ENCODE measurements at places on chromosomes 6 and 20.

- H3K27ac ChIP-seq: no peak overlapping the region
- no peak overlapping the region for H3K4me3 ChIP-seq
- no peaks in the 10 kb centered on the region for H3K36me3 ChIP-seq
- no peaks in the 10 kb centered on the region for H3K27me3 ChIP-seq
- DNase-seq: no peak
- no peaks in the 10 kb centered on the region for H3K4me1 ChIP-seq
Observed at GRCh38 chr20:9613871-9614270, 99.5 kb downstream of the LAMP5 start.

- H3K27me3 ChIP-seq: no peaks in the 10 kb centered on the region
- H3K27ac ChIP-seq: no peak overlapping the region
- no peaks in the 10 kb centered on the region for H3K4me1 ChIP-seq
- DNase-seq: no peak
- H3K4me3 ChIP-seq: no peak overlapping the region
Observed at GRCh38 chr6:111992851-111993250, 61.1 kb upstream of the CCN6 start.

- H3K4me3 ChIP-seq: peak overlapping the region; percentile 20
- DNase-seq: peak; percentile 21
- no peak overlapping the region for H3K27ac ChIP-seq
- H3K4me1 ChIP-seq: peaks cover 5% of the 10 kb centered on the region
- no peaks in the 10 kb centered on the region for H3K27me3 ChIP-seq
Observed at GRCh38 chr20:33915726-33916331, 77.9 kb upstream of the RALY start.

- no peak overlapping the region for H3K27ac ChIP-seq
- H3K36me3 ChIP-seq: no peaks in the 10 kb centered on the region
- H3K4me3 ChIP-seq: no peak overlapping the region
- H3K27me3 ChIP-seq: no peaks in the 10 kb centered on the region
Observed at GRCh38 chr6:117401799-117402198, 23.9 kb downstream of the ROS1 start.

DNA sequence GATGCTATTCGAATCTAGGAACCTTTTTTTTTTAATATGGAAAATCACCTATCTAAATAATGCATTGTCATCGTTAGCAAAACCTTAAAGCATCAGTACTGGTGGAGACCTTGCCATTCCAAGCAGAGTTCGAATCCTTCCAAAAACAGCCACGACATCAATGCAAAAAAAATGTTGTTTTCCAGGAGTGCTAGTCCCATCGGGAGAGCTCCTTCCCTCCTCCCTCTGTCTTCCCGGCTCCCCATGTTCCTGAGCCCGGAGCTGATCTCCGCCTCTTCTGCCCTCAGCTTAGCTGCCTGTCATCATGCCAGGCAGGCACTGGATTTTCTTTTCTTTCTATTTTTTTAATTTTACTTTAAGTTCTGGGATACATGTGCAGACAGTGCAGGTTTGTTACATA lies 153.6 kb upstream of the QKI start:
- no peaks in the 10 kb centered on the region for H3K36me3 ChIP-seq
- no peak overlapping the region for H3K4me3 ChIP-seq
- DNase-seq: no peak
- H3K27ac ChIP-seq: no peak overlapping the region

- H3K27ac ChIP-seq: no peak overlapping the region
- no peak for DNase-seq
- H3K36me3 ChIP-seq: no peaks in the 10 kb centered on the region
Observed at GRCh38 chr6:163802267-163802666, 387.7 kb downstream of the QKI start.

- H3K4me1 ChIP-seq: peaks cover 42% of the 10 kb centered on the region
- no peak overlapping the region for H3K4me3 ChIP-seq
- peak; percentile 79 for DNase-seq
- peaks cover 86% of the 10 kb centered on the region for H3K36me3 ChIP-seq
Observed at GRCh38 chr20:10647471-10647870, 26.3 kb downstream of the JAG1 start.

GRCh38 chr6:139979021-139979725 lies 604.7 kb upstream of the CITED2 start:
- H3K27ac ChIP-seq: peak overlapping the region; percentile 96
- H3K4me1 ChIP-seq: peaks cover 4% of the 10 kb centered on the region
- H3K27me3 ChIP-seq: no peaks in the 10 kb centered on the region
- peaks cover 2% of the 10 kb centered on the region for H3K36me3 ChIP-seq
- H3K4me3 ChIP-seq: no peak overlapping the region
- peak; percentile 26 for DNase-seq

GRCh38 chr6:111306104-111306888 lies 176.7 kb downstream of the REV3L start:
- DNase-seq: no peak
- H3K4me1 ChIP-seq: no peaks in the 10 kb centered on the region
- H3K36me3 ChIP-seq: peaks cover 19% of the 10 kb centered on the region
- no peak overlapping the region for H3K4me3 ChIP-seq
- H3K27ac ChIP-seq: no peak overlapping the region

- H3K4me3 ChIP-seq: no peak overlapping the region
- no peaks in the 10 kb centered on the region for H3K27me3 ChIP-seq
- H3K4me1 ChIP-seq: no peaks in the 10 kb centered on the region
- no peaks in the 10 kb centered on the region for H3K36me3 ChIP-seq
- no peak overlapping the region for H3K27ac ChIP-seq
Observed at GRCh38 chr6:147765541-147765940, 257.1 kb downstream of the SAMD5 start.

- peak; percentile 65 for DNase-seq
- no peak overlapping the region for H3K4me3 ChIP-seq
- H3K27me3 ChIP-seq: no peaks in the 10 kb centered on the region
- no peak overlapping the region for H3K27ac ChIP-seq
- peaks cover 24% of the 10 kb centered on the region for H3K36me3 ChIP-seq
Observed at GRCh38 chr6:43570876-43571441, 4.9 kb downstream of the XPO5 start.

DNA sequence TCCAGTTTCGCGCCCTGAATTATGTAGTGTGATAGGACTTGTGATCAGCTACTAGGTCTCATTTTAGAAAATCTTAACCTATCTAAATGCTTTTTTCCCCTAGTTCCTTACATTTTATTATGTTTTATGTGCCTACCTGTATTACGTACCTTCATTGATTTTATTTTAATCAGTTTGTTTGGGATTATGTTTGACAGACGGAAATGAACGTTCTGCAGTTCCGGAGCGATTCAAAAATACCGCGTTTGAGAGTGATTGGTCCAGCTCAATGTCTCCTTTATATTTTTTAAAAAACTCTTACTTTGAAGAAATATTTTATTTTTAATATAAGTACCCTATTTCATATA lies 114.3 kb upstream of the BTN3A2 start:
- H3K4me3 ChIP-seq: no peak overlapping the region
- no peaks in the 10 kb centered on the region for H3K4me1 ChIP-seq
- H3K36me3 ChIP-seq: no peaks in the 10 kb centered on the region
- H3K27me3 ChIP-seq: no peaks in the 10 kb centered on the region
- DNase-seq: peak; percentile 73

GRCh38 chr6:9116026-9116425 lies 680.7 kb upstream of the SLC35B3 start:
- no peaks in the 10 kb centered on the region for H3K36me3 ChIP-seq
- H3K4me3 ChIP-seq: no peak overlapping the region
- no peaks in the 10 kb centered on the region for H3K27me3 ChIP-seq
- no peak for DNase-seq
- H3K4me1 ChIP-seq: peaks cover 4% of the 10 kb centered on the region

GRCh38 chr20:56930876-56931275 lies 301.8 kb downstream of the TFAP2C start:
- H3K36me3 ChIP-seq: no peaks in the 10 kb centered on the region
- no peak overlapping the region for H3K27ac ChIP-seq
- H3K27me3 ChIP-seq: no peaks in the 10 kb centered on the region
- no peak overlapping the region for H3K4me3 ChIP-seq
- H3K4me1 ChIP-seq: peaks cover 2% of the 10 kb centered on the region

GRCh38 chr6:22783931-22784330 lies 214.6 kb downstream of the HDGFL1 start:
- DNase-seq: no peak
- no peak overlapping the region for H3K27ac ChIP-seq
- H3K4me1 ChIP-seq: no peaks in the 10 kb centered on the region
- no peaks in the 10 kb centered on the region for H3K27me3 ChIP-seq
- no peaks in the 10 kb centered on the region for H3K36me3 ChIP-seq

DNA sequence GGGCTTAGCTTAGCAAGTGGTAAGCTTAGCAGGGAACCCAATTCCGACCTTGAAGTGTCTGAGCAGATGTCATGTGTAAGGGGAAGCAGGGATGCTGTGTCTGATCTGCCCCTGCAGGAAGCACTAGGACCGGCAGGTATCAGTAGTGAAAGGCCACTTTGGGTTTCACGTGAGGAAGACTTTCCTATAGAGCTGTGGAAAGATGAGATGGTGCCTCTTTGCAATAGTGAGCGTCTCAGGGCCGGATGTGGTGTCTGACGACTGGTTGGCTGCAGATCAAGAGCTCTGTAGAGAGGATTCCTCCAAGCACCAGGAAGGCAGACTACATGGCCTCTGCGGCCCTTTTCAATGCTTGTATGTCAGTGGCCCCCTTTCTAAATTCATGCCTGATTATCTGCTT lies 98.3 kb downstream of the TIAM2 start:
- no peaks in the 10 kb centered on the region for H3K27me3 ChIP-seq
- no peak for DNase-seq
- no peaks in the 10 kb centered on the region for H3K36me3 ChIP-seq
- no peak overlapping the region for H3K27ac ChIP-seq

DNA sequence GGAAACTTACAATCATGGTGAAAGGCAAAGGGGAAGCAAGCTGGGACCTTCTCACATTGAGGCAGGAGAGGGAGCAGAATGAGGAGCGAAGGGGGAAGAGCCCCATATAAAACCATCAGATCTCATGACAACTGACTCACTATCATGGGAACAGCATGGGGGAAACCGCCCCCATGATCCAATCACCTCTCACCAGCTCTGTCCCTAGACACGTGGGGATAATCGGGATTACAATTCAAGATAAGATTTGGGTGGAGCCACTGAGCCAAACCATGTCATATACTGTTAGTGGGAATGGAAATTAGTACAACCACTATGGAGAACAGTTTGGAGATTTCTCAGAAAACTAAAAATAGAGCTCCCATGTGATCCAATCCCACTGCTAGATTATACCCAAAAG lies 163.7 kb downstream of the MANEA start:
- H3K27me3 ChIP-seq: no peaks in the 10 kb centered on the region
- H3K4me3 ChIP-seq: no peak overlapping the region
- H3K36me3 ChIP-seq: no peaks in the 10 kb centered on the region
- no peak for DNase-seq
- H3K4me1 ChIP-seq: no peaks in the 10 kb centered on the region
- no peak overlapping the region for H3K27ac ChIP-seq

- no peaks in the 10 kb centered on the region for H3K36me3 ChIP-seq
- DNase-seq: no peak
- H3K4me1 ChIP-seq: no peaks in the 10 kb centered on the region
Observed at GRCh38 chr6:140636271-140636907, 1261.9 kb upstream of the CITED2 start.

DNA sequence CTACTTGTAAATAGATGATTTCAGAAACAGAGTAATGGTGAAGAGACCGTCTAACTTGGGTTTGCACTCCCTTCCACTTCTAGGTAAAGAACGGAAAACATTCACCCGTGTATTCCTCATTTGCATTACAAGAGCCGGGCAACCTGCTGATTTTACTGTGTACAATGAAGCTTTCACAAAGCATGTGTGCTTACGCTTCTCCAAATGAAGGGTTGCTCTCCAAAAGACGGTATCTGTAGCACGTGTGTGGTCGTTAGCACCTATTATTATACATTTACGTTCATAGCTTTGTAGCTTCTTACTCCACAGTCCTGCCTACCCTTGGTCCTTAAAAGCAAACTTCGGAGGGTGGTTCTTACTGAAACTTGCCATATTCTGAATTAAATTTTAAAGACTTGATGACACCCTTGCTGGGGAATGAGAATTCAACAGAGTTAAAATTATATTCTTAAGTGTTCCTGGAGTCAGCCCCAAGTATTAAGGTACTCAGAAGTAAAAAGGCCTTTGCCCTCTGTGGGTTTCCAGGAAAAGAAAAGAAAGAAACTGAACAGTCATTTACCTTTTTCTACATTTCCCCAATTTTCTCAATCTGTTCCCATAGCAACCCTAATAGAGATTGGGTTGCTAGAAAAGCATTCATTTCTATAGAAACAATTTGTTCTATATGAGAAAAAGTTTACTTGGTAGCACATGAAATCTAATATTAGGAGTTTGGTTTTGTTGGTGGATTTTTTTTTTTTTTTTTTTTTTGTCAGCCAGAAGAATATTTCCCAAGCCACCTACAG lies 61.9 kb upstream of the KCNG1 start:
- no peaks in the 10 kb centered on the region for H3K27me3 ChIP-seq
- H3K36me3 ChIP-seq: no peaks in the 10 kb centered on the region
- no peak for DNase-seq
- no peaks in the 10 kb centered on the region for H3K4me1 ChIP-seq
- no peak overlapping the region for H3K27ac ChIP-seq

GRCh38 chr6:144321839-144322591 lies 36.9 kb downstream of the UTRN start:
- H3K36me3 ChIP-seq: no peaks in the 10 kb centered on the region
- no peak overlapping the region for H3K4me3 ChIP-seq
- H3K27ac ChIP-seq: no peak overlapping the region
- H3K4me1 ChIP-seq: no peaks in the 10 kb centered on the region

- no peaks in the 10 kb centered on the region for H3K36me3 ChIP-seq
- no peak overlapping the region for H3K27ac ChIP-seq
- H3K4me3 ChIP-seq: no peak overlapping the region
- no peaks in the 10 kb centered on the region for H3K4me1 ChIP-seq
Observed at GRCh38 chr6:3869632-3870527, 20.7 kb downstream of the FAM50B start.

DNA sequence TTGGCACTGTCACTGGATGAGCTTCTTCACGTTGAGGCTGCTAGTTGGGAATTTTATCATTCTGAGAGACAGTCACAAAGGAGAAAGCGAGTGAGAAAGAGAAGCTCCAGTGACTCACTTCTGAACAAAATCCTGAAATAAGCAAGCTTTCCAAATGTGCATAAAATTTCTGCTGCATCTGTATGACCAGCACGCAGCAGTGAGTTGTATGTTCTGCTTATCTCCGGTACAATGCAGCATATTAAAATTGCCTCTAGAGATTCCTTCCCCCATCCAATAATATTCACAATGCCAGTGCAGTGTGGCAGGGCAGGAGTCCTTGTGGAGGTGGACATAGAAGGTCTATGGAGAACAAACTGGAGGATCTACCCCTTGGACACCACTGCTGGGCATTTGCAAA lies 290.5 kb downstream of the ADGB start:
- H3K36me3 ChIP-seq: no peaks in the 10 kb centered on the region
- H3K4me3 ChIP-seq: no peak overlapping the region
- H3K4me1 ChIP-seq: peaks cover 9% of the 10 kb centered on the region
- H3K27ac ChIP-seq: no peak overlapping the region
- no peak for DNase-seq
- no peaks in the 10 kb centered on the region for H3K27me3 ChIP-seq

GRCh38 chr20:37904008-37904642 lies 1.2 kb downstream of the VSTM2L start:
- H3K4me1 ChIP-seq: peaks cover 4% of the 10 kb centered on the region
- no peak overlapping the region for H3K27ac ChIP-seq
- H3K36me3 ChIP-seq: no peaks in the 10 kb centered on the region
- H3K4me3 ChIP-seq: peak overlapping the region; percentile 6

Data from trophoblast cell (in vitro differentiated cells and primary cell).